Activated CD4-positive, CD25-positive, alpha-beta regulatory T cell (primary cell): ENCODE measurements at places on chromosomes 13 and 19.
A peak's percentile ranks its signal among the peaks of the same experiment; 100 is the strongest.

DNA sequence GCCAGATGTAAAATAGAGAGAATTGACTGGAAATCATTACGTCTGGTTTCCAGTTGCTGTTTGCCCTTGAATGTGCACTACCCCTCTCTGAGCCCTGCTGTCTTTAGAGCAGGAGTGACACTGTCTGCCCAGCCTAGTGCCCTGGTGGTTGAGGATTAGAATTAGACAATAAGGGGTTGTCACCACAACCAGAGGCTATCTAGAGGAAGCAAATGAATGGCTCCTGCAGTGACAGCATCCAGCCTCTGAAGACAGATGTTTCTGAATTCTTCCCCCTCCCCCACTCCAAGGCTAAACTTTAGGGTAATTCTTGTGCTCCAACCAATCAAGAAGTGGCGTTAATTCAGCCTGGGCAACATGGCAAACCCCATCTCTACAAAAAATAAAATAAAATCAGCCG is 2.0 kb downstream of the RAB8A start:
- no peak for DNase-seq

- DNase-seq, result no peak
These were observed 59.4 kb downstream of the XPO4 start for GRCh38 chr13:20843166-20843565.

- DNase-seq, result peak; percentile 6
These were observed 15.7 kb downstream of the GARRE1 start for GRCh38 chr19:34269968-34270621.

GRCh38 chr13:80030491-80030890 is 310.4 kb downstream of the SPRY2 start:
- DNase-seq, result no peak

GRCh38 chr13:108915634-108916512 is 286.5 kb downstream of the MYO16 start:
- DNase-seq, result peak; percentile 42

- DNase-seq, result no peak
These were observed 16.9 kb upstream of the GPR18 start for GRCh38 chr13:99275093-99275469.

DNA sequence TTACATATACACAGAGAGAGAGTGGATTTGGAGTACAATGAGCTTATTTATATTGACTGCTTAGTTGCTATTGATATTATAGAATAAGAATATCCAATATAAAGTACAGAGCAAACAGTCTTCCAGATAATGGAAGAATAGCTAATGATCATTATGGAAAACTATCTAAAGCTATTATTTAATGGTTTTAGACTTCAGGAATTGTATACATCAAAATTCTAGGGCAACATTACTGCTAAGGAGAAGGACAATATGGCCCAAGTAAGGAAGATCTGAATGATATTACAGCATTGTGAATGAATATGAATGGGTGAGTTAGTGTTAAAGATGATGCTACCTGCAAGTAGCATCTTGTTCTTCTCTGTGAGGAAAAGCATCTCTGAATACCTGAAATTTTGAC is 604.2 kb upstream of the PCDH20 start:
- no peak for DNase-seq

DNA sequence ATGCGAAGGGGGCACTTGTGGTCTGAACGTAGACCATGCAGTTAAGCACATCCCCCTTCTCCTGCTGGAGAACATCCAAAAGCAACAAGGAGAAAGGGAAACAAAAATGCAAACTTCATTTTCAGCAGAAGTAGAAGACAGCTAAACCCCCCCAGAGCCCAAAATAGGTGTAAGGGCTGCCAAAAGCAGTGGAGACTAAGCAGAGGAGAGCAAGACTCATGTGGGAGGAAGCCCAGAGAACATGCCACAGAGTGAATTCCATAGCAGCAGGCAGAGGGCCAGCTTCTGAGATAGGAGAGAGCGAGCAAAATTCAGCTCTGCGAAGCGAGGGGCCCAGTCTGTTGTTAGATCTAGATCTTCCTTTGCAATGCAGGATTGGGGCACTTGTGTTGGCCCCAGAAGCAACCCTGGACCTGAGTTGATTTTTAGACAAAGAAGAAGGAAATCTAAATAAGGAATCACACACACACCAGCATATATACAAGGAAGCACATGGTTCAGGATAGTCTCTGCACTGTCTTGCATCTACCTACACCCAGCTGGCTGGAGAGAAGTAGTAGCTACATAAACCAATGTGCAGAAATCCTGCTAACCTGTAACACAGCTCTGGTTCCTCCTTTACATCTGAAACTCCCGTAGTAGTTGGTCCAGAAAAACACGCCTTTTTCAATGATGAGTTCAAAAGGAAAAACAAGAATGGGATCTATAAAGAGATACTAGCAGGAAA is 199.6 kb downstream of the SPRY2 start:
- DNase-seq, result no peak

DNA sequence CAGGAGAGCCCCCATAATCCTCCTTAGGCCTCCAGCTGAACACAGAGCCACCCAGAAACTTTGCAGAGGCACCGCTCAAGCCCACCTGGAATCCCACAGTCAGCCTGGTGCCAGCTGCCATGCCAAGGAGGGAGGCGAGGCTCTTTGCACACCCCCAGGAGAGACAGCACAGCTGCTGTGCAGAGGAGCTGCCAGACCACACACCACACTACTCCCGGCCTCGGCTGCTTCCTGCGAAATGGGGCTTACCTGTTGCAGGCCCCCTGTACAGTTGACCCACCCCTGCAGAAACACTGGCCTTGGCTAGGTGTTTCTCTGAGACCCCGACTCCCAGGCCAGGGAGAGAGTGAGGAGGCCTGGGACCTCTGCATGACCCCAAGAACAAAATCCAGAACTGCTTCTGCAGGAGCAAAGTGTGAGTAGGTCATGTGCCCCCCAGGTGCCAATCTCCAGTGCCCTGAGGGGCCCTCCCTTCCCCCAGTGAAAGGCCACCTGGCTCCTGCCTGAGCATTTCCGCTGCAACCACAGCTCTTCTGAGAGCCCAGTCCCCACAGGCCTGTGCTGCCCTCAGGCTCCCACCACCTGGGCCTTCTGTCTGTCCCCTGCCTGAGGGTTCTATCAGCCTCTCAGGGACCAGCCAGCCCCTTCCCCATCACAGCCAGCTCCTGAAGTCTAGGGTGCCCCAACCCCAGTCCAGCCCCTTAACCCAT is 580.4 kb downstream of the UQCRFS1 start:
- no peak for DNase-seq

DNA sequence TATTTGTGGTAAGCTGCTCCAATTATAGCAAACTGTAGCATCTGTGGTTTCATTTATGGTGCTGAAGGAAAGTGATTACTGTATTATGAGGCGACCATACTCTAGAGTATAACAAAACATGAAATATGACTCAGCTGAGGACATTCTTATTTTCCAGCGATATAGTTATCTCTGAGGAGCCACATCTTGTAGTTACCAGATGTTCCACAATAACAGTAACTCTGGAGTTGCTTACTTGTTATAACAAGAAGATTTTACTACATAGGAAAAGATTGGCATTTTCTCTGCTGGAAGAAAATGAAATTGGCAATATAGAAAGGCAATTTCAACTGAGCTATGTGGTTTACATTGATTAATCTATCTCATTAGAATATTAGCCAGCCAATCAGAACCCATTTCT is 1634.2 kb downstream of the PCDH9 start:
- DNase-seq, result no peak

DNA sequence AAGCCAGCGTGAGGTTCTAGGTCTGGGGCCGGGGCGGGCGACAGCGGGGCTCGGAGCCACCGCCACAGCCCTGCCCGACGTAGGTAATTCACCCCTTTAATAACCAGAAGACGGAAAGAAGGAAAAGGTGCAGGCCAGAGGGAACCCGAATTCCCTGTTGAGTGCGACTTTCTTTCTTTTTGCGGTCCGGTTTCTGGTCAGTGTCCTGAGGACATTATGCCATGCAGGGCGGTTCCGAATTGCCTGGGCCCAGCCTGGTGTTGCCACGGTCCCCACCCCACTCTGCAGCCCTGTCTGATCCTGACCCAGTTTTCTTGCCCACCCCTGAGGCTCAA is 18.4 kb upstream of the TFDP1 start:
- no peak for DNase-seq

- no peak for DNase-seq
These were observed 10.3 kb upstream of the GARRE1 start for GRCh38 chr19:34243876-34244578.
